ENCODE measurements at places on chromosomes 7 and 10.

DNA sequence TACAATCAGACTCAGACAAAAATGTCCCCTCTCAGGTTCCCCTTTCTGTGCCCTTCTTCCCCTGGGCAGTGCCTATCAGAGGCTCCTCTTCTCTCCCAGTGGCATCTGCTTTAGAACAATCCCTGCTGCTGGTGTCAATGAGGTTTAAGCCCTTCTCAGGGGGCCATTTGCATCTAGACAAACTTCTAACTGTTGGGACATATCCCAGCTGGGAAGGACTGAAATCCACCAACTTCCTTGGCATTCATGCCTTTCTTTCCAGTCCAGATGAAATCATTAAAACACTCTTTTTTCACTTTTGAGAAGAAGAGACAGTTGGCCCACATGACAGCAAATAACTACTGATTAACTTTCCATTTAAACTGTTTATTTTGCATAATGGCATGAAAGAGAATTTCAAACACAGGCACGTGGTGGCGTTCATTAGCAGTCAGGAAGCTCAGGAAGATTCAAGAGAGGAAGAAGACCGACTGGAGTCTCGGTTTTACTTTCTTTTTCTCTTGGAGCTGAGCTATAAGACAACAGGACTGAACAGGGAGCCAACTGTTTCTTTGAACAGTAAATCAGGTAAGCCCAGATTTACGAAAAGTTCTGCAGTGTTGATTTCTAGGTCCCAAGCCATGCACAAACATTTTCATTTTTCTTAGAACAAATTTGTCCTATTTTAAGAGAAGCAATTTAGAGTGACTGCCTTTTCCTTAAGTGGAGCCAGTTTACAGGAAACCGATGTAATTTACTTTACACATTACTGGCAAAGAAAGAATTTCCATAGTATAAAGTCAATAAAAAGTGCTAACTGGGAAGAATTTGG lies at the start of gene GIMAP2:
TSS of gene GIMAP2 (plus strand) at position 488 of the 811 bp plus-strand sequence. CDS start 1,354 bp downstream, outside the sequence.
- DNase-seq = peak; percentile 57

GRCh38 chr7:44431091-44431608 lies 59.3 kb downstream of the NUDCD3 start:
- DNase-seq = peak; percentile 2

DNA sequence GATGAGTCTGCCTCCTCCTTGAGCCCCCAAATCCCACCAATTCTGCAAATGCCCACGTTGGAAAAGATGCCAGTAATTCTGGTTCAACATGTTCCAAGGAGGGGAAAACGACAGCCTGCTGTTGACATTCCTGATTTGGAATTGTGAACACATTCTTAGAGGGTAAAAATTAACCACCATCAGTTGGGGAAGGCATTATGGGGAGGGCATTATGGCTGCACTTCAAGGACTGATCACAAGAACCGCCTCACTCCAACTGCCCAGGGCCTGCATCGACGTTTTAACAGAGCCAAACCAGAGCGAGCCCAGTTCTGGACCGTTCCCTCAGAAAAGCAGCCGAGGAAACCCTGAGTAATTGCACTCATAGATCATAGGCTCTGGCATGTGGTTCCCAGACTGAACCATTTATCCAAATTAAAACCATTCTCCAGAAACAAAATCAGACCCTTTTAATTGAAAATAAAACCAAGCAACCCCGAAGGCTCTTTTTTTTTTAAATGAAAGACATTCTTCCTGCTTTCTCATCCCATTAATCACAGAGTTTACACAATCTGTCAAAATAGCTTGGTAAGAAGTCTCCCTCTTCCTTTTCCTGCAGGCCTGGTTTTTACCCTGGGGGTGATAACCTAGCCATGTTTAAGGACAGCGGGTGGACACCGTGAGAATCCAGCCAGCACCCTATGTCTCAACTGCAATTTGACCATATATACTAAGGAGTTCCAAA lies 8.0 kb downstream of the TNS3 start:
- no peak for DNase-seq

DNA sequence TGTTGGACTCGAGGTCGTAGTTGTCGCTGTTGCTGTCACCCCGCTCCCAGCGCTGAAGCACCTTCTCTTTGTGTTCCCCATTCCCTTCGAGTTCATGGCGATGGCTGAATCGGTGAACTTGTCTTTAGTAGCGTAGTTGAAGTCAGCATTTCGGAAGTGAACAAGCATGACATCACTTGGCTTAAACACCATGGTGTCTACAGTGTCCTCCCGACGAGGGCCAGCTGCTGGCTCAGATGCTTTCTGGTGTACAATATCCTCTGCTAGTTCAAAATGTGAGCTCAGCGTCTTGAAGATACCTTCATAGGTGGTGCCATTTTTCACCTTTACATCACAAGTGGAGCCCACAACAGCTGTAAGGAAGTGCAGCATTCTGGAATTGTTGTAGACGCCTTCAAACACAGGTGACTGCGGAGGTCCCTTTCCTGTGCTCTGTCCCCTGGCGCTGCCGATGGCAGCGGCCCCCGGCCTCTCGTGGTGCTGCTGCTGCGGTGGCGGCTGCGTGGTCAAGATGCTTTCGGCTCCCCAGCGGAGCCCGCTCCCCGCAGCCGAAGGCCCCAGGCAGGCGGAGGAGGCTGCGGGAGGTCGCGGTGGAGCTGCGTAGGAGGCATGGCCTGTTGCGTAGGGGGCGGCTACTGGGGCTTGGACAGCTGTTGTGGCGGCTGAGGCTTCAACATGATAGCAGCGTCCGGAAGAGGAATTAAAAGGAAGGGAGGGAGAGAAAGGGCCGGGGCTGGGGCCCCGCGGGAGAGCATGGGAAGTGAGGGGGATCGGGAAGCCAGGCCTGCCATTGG lies 59.3 kb downstream of the ANKMY2 start:
- no peak for DNase-seq

DNA sequence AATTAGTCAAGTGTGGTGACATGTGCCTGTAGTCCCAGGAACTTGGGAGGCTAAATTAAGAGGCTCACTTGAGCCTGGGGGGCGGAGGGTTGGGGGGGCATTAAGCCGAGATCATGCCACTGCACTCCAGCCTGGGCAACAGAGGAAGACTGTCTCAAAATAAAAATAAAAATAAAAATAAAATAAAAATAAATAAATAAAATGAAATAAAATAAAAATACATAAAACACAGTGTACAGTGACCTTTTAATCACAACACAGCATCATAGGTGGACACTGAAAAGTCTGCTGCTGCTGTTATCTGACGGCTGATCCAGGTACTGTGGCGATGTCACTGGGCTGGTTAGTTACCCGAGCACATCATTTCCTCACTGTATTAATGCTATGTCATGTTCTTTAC lies 27.1 kb downstream of the LARP4B start:
- DNase-seq = no peak

GRCh38 chr10:45302573-45302972 lies 12.8 kb downstream of the OR13A1 start:
- DNase-seq = no peak

DNA sequence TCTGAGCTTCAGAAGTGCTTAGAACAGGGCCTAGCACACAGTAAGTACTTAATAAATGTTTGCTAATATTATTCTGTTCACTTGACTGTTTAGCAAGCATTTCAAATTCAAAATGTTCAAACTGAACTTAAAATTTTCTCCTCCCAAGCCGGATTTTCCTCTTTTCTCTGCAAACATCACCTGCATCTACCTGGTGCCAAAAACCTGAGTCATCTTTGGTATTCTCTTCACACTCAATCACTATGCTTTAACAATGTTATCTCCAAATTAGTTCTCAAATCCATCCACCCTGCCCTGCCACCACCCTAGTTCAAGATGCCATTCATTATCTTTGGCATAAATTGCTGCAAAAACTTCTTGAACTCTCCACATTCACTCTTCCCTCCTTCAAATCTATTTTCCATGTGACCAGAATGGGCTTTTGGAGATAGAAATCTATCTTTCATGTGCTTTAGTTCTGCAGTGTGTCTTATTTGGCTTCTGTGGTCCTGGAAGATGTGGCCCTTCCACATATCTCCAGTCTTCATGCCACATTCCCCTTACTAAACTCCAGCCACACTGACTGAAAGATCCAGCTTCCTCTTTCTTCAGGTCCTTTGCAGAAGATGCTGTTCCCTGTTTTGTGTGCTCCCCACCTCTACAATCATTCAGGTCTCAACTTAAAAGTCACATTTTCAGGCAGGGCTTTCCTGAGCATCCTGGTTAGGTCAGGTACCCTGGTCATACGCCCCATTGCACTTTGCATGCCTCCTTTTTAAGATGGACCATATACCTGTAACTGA lies 2.0 kb downstream of the GGCT start:
- DNase-seq = no peak

GRCh38 chr10:33212061-33212748 lies 122.3 kb downstream of the NRP1 start:
- no peak for DNase-seq

DNA sequence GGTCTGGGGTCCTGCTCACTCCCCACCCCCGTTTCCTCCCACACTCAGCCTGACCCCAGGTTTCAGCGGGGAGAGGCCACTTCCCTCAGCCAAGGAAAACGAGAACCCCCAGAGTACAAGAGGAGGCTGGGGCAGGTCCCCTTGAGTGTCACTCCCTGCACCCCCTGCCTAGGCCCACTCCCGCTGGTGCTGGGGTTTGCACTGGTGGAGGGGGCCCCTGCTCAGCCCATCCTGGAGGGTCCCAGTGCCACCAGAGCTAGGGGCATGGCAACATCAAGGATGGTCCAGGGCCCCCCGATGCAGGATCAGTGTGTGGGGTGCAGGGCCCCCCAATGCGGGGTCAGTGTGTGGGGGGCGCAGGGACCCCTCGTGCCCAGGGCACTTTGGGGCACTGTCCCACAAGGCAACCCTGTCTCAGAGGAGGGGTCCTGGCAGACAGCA lies 70.5 kb upstream of the KCTD7 start:
- DNase-seq = no peak

GRCh38 chr10:119358152-119358512 lies 150.8 kb downstream of the GRK5 start:
- DNase-seq = no peak

- DNase-seq = no peak
These were observed 38.6 kb upstream of the CNPY1 start for GRCh38 chr7:155584763-155585531.

DNA sequence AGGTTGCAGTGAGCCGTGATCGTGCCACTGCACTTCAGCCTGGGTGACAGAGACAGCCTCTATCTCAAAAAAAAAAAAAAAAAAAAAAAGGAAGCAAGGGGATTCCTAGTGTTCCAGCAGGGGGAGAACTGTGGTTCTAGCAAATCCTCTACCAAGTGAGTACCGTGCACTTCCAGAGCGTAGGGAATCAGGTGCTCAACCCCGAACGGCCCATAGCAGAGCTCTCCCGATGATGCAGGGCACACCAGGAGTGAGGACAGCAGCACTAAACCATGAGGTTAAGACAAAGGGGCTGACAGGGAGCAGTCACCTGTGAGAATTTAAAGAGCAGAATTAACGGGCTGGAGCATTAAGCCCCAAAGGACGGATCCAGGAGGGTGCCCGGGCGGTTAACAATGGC lies 173.6 kb downstream of the PTPRN2 start:
- DNase-seq = no peak

GRCh38 chr10:85067955-85068354 lies 739.6 kb downstream of the CCSER2 start:
- DNase-seq = no peak

- DNase-seq = no peak
These were observed 12.8 kb upstream of the IRF5 start for GRCh38 chr7:128924707-128925588.

DNA sequence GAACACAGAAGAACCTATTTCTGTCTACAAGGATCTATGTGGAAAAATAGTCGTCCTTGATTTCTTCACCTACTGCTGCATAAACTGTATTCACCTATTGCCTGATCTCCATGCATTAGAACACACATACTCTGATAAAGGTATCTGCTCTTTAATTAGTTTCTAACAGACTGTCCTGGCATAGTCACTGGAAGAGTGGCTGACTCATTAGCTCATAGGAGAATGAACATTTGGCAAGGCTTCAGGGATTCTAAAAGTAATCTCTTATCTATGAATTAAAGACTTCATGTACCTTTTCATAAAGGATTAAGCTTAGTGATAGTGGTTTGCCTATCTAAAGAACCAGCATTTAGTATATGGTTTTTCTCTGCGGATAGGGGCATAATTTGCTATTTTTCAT lies 4.1 kb downstream of the NHLRC2 start:
- DNase-seq = no peak

DNA sequence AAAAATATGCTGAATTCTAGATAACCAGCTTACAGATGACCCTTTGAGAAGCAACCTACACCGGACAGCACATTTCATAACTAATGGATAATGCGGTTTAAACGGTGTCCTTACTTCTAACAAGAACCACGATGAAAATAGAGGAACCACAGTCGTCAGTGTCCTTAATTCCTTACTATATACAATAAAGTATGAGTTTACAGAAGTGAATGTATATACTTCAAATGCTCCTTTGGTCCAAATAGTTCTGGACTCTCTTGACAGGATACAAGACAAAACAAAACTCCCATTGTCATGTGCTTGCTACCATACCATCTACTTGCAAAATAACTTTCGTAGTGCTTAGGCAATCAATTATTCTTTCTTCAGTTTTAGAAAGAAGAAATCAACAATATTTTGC lies 2.4 kb downstream of the NAMPT start:
- DNase-seq = no peak

DNA sequence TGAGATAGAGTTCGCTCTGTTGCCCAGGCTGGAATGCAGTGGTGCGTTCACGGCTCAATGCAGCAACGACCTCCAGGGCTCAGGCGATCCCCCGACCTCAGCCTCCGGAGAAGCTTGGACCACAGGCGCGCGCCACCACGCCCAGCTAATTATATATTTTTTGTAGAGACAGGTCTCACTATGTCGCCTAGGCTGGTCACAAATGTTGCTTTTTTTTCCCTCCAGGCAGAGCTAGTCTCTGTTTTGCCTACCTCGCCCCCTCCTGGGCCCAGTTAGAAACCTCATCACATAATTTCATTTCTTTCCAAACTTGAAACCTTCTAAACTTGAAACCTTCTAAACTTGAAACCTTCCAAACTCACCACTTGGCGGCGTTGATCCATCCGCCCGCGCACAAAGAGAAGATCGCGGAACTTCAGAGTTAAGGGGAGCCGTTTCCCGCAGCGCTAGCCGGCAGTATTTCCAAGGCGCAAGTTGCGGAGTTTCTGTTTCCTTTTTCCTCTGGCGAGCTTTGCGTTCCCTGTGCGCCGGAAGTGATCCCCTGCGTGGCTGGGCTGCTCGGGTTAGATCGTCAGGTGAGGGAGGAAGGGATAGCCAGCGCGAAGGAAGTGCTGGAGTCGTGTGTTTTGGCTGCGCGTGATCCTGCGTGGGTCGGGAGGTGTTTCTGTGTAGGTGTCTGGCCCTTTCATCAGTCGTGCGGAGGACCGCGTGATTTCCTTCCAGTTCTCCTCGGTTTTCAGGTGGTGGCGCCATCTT lies at the start of gene SSBP1:
TSS of gene SSBP1 (plus strand) at position 523 of the 756 bp plus-strand sequence. CDS start 809 bp downstream, outside the sequence.
- peak; percentile 93 for DNase-seq

- DNase-seq = no peak
These were observed 13.5 kb upstream of the TBX20 start for GRCh38 chr7:35267411-35267810.

DNA sequence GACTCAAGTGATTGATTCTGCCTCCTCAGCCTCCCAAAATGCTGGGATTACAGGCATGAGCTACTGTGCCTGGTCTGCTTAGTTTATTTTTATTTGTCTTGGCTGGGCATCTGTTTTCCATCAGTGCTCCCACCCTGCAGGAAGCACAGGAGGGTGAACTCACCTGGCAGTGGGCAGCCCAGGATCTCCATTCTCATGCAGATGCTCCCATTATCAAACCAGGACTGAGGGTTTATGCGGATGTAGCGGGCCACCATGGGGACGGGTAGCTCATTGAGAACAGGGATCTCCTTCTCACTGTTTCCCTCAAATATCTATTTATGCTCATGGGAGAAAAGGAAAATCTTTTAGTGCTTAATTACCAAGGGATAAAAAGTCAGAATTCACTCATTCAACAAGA lies 93.8 kb downstream of the CPXM2 start:
- DNase-seq = no peak

All from CD8-positive, alpha-beta memory T cell (primary cell).